ENCODE measurements at places on chromosomes 4 and X.
A peak's percentile ranks its signal among the peaks of the same experiment; 100 is the strongest.

- no peak overlapping the region for H3K4me3 ChIP-seq
- H3K27me3 ChIP-seq: no peaks in the 10 kb centered on the region
- peaks cover 13% of the 10 kb centered on the region for H3K4me1 ChIP-seq
- DNase-seq: no peak
Measured at GRCh38 chrX:129557844-129558480, 17.9 kb downstream of the OCRL start.

GRCh38 chr4:93791570-93792195, 36.9 kb upstream of the ATOH1 start:
- H3K27me3 ChIP-seq: no peaks in the 10 kb centered on the region
- H3K27ac ChIP-seq: no peak overlapping the region
- peak; percentile 84 for DNase-seq
- H3K4me3 ChIP-seq: no peak overlapping the region

DNA sequence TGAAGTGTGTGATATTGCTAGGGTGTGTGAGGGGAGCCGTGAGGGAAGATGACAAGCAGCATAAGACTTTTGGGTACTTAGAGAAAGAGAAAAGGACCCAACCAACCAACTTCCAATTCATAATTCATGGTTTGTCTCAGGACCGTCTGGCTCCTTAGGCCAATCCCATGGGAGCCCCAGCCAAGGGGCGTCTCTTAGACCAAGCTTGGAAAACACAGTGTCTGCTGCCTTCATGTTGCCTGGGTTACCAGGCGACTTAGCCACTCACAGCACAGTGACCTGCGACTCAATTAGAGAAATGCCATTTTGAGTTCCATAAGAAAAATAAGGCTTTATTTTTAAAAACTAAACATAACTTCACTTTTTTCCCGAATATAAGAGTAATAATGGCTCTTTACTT, 32.7 kb downstream of the BST1 start:
- H3K4me3 ChIP-seq: no peak overlapping the region
- DNase-seq: no peak
- no peaks in the 10 kb centered on the region for H3K36me3 ChIP-seq

DNA sequence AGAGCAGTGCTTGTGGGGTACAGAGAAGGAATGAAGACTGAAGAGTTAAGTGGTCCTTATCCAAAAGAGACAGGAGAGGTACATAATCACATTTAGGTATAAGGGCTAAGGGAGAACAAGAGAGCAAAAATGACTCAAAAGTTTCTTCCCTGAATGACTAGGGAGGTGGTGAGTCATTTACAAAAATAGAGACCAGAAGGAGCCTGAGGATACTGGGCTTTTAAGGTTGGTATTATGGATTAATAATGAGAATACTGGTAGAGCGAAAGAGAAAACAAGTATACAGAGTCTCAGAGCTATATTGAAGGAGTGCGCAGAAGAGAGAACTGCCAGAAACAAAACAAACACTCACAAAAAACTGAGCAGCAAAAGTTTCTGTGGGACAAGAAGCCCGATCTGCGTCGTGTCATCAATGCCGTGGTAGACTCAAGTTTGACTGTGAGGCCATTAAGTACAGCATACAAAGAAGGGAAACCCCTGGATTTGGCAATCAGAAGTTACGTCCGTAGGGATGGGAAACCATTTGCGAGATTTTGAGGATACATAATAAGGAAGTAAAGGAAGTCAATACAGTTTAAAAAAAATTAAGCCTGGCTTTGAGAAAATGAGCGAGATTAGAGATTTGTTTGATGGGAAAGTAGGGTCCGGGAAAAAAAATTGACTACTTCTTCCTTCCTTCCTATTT, 129.1 kb upstream of the STIM2 start:
- no peaks in the 10 kb centered on the region for H3K27me3 ChIP-seq

DNA sequence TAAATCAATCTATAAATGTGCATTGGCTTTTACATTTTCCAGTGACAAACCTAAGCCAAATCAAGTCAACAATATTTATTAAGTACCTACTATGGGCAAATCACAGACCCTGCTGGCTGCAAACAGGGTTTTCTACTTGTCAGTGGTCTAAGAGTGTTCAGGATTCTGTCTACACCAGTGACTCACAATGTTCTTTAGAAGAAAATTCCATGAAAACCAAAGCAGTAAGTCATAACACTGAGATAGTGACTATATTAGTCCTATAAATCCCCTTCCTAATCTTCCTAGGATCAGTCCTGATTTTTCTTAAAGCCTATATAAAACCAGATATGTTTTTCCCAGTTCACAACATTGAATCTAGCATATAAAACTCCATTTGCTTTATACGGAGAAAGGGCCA, 69.7 kb downstream of the PPP3CA start:
- no peak for DNase-seq
- no peaks in the 10 kb centered on the region for H3K36me3 ChIP-seq
- H3K4me1 ChIP-seq: no peaks in the 10 kb centered on the region
- no peak overlapping the region for H3K27ac ChIP-seq
- no peaks in the 10 kb centered on the region for H3K27me3 ChIP-seq
